CD4-positive, alpha-beta T cell treated with Interleukin-21 for 1 hour (primary cell): ENCODE measurements at places on chromosomes 11 and 22.
A peak's percentile ranks its signal among the peaks of the same experiment; 100 is the strongest.

- DNase-seq = no peak
Observed at GRCh38 chr22:36532466-36532865, 3.5 kb upstream of the EIF3D start.

- no peak for DNase-seq
Observed at GRCh38 chr22:50194037-50194805, 6.6 kb upstream of the SELENOO start.

DNA sequence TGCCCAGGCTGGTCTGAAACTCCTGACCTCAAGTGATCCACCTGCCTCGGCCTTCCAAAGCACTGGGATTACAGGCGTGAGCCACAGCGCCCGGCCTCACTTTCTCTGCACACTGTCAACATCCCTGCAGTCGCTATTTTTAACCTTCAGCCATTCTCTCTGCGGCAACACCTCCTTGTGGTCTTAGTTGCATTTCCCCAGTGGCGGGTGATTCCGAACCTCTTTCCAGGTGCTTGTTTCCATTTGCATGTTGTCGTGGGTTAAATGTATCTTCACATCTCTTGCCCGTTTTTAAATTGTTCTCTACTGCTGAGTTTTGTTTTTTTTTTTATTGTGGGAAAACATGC, 2.2 kb upstream of the SCT start:
- DNase-seq = peak; percentile 29

DNA sequence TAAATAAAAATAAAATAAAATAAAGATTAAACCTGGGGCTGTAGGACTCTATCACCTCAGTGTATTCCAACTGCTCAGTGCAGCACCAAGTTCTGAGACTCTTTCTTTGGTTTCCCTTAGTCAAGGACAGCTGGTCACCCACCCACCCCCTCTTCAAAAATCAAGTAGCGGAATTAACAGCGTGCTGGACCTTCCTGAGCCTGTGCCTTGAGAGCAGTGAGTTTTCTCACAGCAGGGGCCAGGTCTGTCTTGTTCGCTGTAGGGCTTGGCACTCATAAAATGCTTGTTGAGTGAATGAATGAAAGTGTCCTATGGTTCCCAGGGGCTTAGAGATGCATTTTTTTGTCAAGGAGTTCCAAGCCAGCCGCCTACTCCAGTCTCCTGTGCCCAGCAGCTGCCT, 2.9 kb upstream of the ALX4 start:
- no peak for DNase-seq

DNA sequence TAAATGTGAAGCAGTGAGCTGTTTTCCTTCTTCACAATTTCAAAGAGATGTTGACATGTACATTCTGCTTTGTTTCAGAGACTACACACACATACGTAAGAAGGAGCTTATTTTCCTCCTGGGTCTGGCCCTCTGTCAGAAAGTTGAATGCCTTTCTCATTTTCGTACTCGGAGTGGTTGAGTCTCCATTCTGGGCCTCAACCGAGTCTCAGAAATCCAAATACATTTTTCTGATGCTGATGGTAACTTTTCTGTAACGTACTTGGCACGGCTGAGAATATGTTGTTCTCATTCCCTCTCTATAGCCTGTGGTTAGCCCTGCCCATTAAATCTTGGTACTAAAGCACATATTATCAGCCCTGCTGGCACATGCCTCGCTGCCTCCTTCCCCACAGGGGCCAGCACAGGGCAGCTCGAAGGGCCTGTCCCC, 25.3 kb downstream of the PARVA start:
- DNase-seq = no peak

- DNase-seq = no peak
Observed at GRCh38 chr22:23470811-23471389, 109.2 kb downstream of the IGLL1 start.

DNA sequence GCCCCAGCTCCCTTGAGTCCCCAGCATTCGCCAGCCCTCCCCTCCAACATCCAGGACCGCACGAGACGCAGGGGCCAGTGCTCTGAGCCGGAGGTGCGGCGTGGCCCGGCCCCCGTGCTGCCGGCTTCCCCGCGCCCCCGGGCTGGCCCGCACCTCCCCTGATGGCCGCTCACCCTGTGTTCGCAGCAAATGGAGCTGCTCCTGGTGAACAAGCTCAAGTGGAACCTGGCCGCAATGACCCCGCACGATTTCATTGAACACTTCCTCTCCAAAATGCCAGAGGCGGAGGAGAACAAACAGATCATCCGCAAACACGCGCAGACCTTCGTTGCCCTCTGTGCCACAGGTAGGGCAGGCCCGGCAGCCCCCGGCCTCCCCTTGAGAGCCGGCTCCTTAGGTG, 2.7 kb downstream of the CCND1 start:
- DNase-seq = no peak

DNA sequence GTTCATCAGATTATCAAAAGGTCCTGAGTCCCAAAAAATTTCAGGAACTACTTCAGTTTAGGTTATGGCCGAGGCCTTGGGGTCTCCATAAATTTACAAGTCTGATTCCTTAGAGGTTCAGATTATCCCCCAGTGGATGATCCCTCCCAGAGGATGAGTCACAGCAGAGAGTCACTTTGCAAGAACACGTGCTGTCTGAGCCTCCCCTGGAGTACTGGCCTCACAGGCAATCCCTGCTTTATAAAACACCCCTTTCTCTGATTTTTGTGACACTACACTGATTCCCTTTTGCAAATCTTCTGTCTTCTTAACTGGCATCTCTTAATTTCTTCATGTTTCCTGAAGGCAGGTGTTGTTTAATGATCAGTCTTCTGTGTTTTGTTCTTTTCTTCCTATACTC, 45.3 kb downstream of the CCDC34 start:
- no peak for DNase-seq

DNA sequence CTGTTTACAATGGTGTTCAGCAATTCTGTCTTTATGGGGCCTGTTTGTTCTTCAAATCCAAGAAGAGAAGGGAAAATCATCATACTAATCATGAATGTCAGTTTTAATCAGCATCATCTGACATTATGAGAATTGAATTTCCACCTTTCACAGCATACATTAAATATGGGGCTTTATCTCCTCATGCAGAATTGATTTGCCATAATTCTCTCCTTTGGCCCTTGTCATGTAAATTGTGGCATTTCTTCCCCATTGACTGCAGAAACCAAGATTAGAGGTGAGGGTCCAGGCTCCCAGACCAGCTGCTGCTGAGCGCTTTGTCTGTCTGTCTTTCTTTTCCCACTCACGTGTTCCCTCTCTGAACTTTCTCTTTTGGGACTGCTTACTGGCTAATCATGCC, 232.1 kb upstream of the NAV2 start:
- no peak for DNase-seq

- DNase-seq = no peak
Observed at GRCh38 chr11:9176136-9176535, 84.7 kb upstream of the SCUBE2 start.

DNA sequence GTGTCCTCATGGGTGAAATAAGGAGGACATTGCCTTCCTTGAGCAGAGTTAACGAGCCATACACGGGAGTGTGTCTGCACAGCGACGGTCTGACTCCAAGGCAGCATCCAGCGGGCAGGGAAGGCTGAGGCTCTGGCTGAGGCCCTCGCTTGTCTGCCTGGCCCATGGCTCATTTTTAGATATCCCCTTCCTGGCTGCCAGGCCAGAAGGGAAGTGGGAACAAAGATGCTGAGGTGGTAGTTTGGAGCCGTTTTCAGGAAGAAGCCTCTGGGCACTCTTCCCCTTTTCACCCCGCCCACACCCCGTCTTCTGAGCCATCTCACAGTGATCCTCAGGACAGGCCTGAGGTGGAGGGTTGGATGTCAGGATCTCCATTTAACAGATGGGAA, 3.0 kb upstream of the SLCO2B1 start:
- DNase-seq = no peak

DNA sequence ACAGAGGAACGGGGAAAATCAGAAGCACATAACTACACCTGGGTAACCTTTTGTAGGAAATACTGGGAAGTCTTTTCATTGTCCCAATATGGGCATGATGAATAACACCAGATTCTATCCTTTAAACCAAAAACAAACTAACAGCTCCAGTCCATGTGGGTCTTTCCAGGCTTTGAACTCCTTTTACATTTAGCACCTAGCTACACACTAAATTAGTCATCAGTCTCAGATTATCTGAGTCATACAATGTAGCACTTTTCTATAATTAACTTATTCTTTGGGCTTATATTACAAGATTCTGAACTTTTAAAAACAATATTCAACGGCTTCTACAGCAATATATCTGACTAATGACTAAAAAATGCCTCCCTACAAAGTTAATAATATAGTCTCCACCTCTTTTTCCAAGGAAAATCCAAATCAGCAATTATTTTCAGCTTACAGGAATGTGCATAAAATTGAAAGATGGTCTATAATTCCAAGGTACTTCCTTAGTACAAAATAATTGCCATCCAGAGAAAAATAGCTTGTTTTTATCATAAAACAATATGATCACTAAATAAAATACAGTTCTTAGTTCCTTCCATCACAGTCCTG, 26.3 kb downstream of the STK33 start:
- DNase-seq = no peak

DNA sequence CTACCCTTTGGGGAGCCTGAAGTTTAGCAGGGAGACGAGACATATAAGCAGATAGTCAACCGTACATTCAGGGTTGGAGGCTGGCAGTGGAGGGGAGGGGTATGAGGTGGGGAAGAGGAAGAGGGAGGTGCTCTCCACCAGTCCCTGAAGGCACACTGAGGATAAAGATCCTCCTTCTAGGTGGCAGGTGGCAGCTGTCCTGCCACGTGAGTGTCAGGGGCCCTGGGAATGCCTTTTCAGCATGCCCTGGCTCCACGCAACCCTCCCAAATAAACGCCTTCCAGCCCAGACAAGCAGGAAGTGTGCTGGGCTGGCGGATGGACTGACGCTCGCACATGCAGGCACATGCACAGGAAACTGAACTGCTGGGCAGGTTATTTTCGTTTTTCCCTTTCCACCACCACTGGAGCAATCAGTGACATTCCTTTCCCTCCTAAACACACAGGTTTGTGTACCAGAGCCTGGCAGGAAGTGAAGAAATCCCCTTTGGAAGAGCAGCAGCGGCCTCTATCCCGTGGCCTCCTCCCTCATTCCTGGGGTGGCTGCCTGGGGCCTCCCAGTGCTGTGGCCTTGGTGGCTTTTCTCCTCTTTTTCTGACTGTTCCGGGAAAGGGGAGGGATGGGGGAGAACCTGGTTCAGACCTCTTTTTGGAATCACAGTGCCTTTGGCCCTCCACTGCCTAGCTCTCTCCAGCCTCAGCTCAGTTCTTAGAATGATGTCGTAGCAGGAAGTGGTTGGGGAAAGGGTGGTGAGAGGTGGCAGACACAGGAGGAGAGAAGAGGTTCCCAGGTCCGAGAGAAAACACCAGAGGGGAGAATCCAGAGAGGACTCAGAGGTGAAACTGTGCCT, 157.0 kb upstream of the TIMP3 start:
- DNase-seq = peak; percentile 37

DNA sequence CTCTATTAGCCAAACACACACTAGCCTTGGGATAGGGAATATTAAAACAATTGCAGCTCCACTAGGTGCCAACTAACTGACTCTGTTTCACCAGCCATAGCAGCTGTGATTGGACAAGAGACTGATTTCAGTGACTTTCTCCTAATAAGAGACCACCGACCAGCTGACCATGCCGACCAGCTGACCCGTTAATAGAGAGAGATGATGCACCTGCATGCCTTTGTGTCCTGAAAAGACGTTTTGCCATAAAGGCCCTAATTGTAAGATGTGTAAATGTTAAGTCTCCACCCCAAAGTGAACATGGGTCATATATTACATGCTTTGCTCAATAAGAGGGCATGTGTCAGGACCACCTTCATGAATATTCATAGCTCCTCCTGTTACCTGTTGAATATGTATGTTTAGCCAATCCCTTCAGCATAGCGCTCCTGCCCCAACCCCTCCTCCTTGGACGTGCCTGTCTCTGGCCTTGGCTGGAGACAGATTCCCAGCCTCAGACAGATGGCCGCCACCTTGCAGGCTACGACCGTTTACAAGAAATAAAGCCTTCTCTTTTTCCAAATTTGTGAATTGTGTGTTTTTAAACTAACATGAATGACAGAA, 1.3 kb upstream of the NADSYN1 start:
- peak; percentile 13 for DNase-seq

DNA sequence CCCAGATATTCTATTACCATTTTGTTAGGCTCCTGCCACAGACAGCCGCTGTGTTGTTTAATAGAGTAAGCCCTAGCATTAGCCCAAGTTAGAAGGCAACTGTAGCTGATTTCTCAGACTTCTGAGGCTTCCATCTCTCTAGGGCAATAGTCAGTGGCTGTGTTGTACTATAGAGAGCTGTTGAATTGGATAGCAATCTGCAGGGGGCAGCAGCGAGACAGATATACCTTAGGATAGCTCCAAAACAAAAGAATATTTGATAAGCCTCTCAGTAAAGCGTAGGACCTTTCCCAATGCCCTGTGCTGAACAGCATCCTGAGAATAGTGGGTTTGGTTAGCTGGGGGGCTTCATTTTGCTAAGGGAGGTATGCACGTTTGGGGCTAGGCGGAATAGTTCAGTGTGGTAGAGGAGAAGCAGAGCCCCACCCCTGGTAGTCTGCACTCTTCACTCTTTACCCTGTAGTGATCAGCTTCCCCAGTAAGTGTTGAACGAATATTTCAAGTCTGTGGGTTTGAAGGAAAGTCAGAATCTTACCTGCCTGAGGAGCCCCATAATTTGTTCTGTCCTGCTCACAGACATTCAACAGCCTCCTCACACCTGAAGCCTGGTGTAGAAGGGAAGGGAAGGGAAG, 515.1 kb downstream of the INSC start:
- no peak for DNase-seq

GRCh38 chr11:123611698-123612097, 42.7 kb downstream of the SCN3B start:
- no peak for DNase-seq

- no peak for DNase-seq
Observed at GRCh38 chr22:44345872-44346271, 33.1 kb upstream of the SHISAL1 start.

- no peak for DNase-seq
Observed at GRCh38 chr11:72598906-72599305, 75.3 kb downstream of the PDE2A start.

GRCh38 chr22:43066844-43067385, 22.3 kb downstream of the TTLL1 start:
- DNase-seq = no peak

- DNase-seq = no peak
Observed at GRCh38 chr11:116866804-116867455, 29.5 kb upstream of the APOA1 start.

DNA sequence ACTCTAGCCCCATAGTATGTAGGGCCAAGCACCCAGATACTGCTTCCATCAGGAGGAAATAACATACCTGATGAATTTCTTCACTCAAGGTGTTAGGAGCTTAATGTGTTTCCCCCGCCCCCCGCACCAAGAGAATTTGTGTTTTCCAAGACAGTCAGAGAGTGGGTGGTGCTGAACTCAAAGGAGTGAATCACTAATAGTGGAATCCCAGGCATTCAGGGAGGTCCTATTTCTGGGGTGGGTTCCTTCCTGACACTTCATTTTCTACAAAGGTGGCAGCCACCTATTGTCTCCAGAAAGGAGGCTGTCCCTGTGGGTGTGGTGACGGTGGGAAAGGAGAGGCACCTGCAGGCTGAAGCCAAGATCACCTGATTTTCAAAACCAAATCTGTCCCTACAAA, 50.8 kb upstream of the ELF5 start:
- DNase-seq = no peak

GRCh38 chr11:8642196-8642841, 40.1 kb downstream of the TRIM66 start:
- DNase-seq = no peak

GRCh38 chr11:10396771-10397170, 58.3 kb upstream of the AMPD3 start:
- DNase-seq = no peak

- DNase-seq = peak; percentile 63
Observed at GRCh38 chr22:38316364-38317121, 690 bp downstream of the CSNK1E start.
